ENCODE measurements at places on chromosomes 11 and 22.

GRCh38 chr22:37625737-37626136, 13.7 kb upstream of the SH3BP1 start:
- DNase-seq = no peak

GRCh38 chr11:78216021-78216420, 27.3 kb downstream of the USP35 start:
- no peak for DNase-seq

GRCh38 chr11:125358254-125358840, 137.7 kb downstream of the FEZ1 start:
- no peak for DNase-seq

- DNase-seq = no peak
Measured at GRCh38 chr11:92050305-92050704, 174.3 kb upstream of the FAT3 start.

DNA sequence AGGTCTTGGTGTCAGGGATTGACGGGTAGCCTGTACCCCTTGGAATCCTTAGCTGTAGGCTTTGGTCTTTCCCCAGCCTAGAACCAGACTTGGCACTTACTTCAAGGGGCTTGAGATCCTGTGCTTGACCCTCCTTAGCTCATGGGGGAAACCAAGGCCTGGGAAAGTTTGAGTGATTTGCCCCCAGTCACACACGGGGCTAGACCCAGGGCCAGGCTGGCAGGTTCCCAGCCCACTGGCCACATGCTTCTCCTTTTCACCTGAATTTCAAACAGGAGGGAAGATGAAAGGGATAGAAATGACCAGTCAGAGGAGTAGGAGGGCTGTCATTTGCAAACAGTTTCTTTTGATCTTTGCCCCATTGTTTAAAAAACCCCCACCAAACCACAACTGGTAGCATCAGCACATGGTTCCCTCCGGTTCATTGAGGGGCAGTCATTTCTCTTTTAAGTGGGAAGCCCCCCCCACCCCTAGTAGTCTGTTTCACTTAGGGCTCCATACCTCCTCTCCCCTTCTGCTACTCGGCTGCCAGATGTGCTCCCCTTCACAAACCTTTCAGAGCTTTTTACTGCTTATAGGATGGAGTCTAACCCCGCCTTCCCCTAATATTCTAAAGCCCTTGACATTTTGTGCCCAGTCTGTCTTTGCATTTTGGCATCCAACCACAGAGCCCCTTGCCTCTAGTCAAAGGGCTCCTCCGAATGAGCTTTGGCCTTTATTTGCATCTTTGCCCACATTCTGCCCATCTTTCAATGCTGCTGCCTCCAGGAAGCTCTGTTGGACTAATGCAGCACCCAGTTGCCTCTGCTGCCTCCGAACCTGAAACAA, 37.6 kb downstream of the ZNRF3 start:
- DNase-seq = no peak

DNA sequence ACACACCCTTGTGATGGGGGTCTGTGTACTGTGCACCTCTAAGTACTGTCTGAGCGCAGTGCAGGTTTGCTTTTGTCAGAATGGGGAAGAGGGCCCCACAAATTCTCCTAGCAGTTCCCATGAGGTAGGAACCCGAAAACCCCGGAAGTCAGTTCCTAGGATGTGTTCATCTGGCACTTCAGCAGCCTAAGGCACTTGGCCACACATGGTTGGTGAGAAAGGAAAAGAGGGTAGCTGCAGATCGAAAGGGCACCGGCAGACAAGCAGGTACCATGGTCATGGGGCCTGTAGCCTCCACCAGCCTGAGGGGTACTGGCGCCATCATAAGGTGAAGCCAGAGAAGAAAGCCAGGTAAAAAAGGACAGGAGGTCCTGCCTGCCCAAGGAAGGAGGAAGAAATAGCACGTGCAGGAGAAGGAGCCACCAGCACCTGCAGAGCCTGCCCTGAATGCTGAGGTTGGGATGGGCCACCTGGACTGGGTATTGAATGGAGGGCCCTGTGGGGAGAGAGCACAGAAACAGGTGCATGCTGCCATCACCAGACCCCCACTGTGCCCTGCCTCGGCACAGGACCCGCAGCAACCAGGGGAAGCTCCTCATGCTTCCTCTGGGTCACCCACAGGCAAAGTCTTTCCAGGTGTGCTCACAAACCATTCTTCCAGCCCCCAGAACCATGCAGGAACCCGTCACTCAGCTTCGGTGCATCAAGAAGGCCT, 8.1 kb upstream of the CASTOR1 start:
- DNase-seq = no peak

- DNase-seq = no peak
Measured at GRCh38 chr22:44550711-44551491, 52.9 kb upstream of the RTL6 start.

DNA sequence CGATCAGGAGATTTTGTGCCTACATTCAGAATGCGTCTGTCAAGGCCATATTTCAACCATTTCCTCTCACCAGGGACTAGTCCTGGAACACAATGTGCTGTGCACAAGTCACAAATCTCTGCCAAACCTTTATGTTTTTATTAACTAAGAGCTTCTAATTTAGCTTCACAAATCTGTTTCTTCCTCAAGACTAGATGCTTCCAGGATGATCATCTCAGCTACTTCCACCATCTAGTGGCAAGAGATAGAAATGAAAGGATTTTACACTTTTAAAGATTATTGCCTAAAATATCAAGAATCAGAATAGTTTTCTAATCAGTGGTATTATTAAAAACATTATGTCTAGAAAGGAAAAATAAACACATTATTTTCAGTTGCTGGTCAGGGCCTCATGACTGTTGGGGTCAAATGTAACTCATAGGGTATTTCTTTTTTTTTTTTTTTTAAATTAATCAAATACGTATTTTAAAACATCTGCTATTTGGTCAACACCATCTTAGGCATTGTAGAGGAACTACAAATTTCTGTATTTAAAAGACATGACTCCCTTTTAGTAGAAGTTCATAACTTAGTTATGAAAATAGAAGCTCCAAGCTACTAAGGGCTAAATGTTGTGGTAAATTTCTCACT, 1102.6 kb downstream of the DLG2 start:
- no peak for DNase-seq

DNA sequence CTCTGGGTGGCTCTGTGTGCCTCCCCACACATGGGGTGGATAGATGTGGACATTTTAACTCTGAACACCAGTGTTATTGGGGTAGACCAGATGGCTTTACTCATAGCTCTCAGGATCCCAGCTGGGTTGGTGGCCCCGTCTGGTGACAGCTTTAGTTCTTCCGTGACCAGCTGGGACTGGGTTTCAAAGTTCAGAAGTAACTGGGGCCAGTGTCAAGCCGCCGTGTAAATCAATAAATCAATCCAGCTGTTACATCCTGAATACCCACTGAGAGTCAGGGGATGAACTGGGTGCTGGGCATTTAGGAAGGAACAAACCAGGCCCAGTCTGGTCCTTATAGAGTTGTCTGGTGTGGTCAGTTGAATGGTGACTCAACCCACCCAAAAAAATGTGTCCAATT, 269.4 kb downstream of the CTTN start:
- no peak for DNase-seq

DNA sequence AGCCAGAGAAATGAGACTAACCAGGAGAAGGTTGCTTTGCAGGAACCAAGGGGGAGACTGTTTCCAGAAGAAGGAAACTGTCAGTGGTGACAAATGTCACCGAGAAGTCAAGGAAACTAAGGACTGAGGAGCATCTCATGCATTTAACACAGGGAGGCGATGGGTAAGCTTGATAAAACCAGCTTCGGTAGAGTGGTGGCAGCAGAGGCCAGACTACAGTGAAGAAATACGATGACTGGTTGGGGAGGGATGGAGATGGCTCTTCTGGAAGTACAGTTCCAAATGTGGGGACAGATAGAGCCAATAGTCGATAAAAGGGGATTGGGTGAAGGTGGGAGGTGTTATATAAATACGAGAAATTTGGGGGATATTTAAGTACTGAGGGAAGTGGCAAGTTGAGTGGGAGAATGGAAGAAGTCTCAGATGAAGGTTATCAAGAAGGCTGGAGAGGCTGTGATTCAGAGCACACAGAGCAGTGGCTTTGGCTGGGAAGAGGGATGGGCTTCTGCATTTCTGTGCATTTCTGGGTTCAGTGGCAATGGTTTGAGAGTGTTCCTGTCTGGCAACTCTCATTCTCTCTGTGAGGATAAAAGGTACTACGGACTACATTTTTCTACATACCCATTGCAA, 29.2 kb downstream of the SC5D start:
- no peak for DNase-seq

GRCh38 chr11:117011541-117011898, 86.7 kb downstream of the SIK3 start:
- no peak for DNase-seq

GRCh38 chr11:36041988-36042611, 98.2 kb downstream of the LDLRAD3 start:
- DNase-seq = no peak

GRCh38 chr22:48779661-48780596, 1047.7 kb downstream of the BRD1 start:
- DNase-seq = no peak

DNA sequence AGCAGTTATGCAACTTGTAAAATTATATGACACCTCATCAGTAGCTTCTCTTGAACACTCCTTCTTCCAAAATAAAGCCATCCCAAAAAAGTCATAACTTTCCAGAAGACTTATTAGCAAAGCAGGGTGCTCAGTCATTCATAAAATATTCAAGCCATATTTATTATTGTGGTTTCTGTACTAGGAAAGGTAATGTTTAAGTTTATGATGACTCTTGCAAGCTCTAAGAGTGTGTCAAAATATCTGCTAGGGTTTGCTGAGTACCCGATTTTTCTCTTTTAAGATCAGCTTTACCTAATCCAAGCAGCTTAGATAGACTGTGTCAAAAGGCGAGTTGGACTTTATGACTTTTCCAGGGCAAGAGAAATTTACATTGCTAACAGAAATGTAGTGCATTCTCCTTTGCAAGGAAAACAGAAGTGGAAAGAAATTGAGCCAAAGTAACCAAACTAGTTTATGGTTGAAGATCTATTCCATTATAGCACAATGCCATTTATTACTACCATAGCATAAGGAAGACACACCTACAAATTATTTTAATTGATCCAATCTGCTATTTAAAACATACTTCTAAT, 98.0 kb upstream of the SOX6 start:
- DNase-seq = no peak

DNA sequence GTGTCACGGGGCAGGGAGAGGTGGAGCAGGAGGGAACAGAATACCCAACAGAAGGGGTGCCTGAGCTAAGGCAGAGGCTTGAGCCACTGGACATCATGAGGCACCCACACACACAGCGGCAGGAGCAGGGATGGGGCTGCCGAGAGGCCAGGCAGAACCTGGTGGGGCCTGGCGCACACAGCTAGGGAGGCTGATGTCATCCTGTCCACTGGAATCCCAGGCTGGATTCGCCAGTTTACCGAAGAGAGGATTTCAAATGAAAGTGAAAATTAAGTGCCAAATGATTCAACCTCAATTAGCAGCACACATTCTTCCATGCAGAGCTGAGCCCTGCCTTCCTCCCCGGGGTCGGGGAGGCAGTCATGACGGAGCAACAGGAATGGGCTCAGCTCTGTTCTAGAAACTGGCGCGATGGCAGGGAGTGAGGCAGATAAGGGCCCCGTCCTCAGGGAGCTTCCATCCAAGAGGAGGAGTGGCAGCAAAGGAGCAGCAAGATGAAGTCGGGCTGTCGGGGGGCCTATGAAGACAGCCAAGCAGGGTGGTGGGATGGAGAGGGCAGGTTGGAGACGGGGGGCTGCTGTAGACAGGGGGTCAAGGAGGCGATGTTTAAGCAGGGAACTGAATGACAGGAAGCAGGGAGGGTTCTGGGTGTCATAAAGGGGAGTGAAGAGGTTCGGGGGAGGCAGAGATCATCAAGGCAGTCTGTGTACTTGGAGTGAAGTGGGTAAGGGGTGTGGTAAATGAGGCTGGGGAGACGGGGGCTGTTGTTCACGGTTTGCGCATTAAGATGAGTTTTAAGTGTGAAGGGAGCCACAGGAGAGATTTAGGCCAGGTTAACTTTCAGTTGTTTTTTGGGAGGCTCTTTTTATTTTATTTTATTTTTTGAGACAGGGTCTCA, 6.4 kb downstream of the RAC2 start:
- DNase-seq = no peak

DNA sequence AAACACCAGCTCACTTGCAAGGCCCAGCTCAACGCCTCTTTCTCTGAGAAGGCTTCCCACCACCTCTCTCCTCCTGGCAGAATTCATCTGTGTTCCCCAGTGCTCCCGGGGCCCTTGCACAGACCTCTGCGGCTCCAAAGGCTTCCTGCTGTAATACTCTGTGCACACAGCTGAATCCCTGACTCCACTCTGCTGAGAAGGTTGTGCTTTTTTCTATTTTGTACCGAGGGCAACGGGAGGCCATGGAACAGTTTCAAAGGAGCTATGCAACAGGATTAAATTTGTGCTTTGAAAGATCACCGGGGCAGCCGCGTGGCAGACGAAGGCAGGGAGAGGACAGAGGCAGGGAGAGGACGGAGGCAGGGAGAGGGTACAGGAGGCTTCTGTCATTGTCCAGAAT, 49.2 kb upstream of the SYT7 start:
- no peak for DNase-seq

- DNase-seq = peak; percentile 21
Measured at GRCh38 chr22:35023692-35024363, 42.1 kb upstream of the ISX start.

DNA sequence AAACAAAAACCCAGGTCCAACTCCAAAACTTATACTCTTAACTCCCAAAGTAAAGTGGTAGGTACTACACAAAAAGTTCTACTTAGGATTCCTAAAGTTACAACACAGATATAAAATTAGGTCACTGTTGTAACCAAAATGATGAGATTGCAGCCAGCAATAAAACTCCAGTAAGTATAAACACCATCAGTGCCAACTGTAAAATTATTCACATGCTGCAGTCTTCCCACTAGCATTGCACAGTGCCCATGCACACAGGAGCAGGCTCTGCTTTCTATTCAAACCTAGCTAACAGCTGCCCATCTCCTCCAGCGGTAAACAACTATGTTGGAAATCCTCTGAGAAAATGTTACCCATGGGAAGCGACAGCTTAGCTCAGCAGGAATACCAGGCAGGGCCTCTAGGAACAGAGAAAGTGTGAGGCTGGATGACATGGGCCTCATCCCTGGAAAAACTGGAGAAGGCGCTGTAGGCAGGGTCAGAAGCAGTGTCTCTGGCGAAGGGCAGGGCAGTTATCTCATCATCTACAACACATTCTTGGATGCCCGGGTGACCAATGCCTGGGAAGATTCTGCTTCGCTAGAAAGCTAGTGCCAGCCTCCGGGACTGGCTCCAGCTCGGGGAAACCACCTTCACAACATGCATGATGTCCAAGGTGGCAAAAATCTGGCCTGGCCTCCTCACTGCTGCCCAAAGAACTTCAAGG, 9.1 kb downstream of the CPT1A start:
- no peak for DNase-seq
